A549 treated with CpdA at 1 μM for 4 hours (cell line): ENCODE measurements at places on chromosomes 2 and 18. TPM values are rescaled to one million over a fixed set of nuclear protein-coding genes. Genes with fewer than 3 reads are reported as not detected.

The CYBRD1 gene
- total RNA-seq: 26.3 to 37.3 TPM (median 34.4 TPM) in 5 replicates

The POU3F3 gene
- 0.03 to 0.05 TPM in 2 of 5 replicates, not detected in the others for total RNA-seq

The C1QL2 gene
- total RNA-seq: 0.09 to 0.18 TPM (median 0.11 TPM) in 4 of 5 replicates, not detected in the other

The MAP3K19 gene
- total RNA-seq: not detected in 5 replicates

The ITPRIPL1 gene
- not detected in 5 replicates for total RNA-seq

The UGT1A5 gene
- total RNA-seq: not detected in 5 replicates

The DUSP11 gene
- 40.7 to 46.7 TPM (median 41.4 TPM) in 5 replicates for total RNA-seq
